ENCODE measurements at places on chromosomes 3 and 15.

GRCh38 chr3:39434574-39434973 lies 28.1 kb downstream of the RPSA start:
- no peak for DNase-seq

DNA sequence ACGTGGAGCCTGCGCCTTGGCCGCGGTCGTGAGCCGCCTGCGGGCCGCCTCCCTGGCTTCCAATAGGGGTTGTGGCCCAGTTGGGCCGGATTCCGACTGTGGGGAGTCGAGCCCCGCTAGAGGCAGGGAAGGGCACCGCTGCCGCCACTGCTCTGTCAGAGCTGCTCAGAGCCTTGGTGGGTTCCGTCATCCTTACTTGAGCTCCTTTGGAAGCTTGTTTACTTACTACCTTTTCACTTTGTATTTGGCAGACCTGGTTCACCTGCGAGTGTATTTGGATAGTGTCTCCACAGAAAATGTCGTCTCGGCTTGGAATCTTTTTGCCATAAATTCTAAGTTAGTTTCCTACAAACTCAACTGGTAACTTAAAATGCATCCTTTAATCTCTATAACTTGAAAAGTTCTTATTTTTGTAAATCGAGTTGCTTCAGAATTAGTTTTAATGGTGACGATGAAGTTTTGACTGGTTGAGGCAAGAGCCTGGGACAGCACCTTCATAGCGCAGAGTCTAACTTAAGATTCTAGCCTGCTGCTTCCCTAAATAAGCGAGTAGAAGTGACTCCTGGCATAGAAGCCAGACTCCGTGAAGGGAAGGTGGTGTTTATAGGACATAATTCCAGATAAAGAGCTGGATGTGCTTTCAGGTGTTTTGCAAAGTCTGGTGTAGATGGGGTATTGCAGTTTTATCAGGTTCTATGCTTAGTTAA lies 800 bp downstream of the DAG1 start:
- no peak for DNase-seq

DNA sequence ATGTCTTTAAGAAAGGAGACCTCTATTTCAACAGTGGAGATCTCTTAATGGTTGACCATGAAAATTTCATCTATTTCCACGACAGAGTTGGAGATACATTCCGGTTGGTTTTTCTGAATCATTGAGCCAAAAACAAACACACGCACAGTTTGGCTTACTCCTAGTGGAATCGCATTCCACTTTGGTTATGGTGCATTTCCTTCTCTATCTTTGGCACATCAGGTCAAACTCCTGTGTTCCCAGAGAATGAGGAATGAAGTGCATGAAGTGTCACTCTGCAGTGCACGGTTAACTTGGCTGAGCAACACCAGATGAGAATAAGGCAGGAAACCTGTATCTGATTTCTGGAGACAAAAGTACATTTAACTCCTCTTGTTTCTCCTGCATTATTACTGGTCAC lies 38.5 kb downstream of the HDC start:
- DNase-seq: no peak

- DNase-seq: peak; percentile 90
Observed at GRCh38 chr3:194323785-194324735, 27.1 kb downstream of the CPN2 start.

GRCh38 chr15:70781236-70781635 lies 17.9 kb upstream of the UACA start:
- no peak for DNase-seq

DNA sequence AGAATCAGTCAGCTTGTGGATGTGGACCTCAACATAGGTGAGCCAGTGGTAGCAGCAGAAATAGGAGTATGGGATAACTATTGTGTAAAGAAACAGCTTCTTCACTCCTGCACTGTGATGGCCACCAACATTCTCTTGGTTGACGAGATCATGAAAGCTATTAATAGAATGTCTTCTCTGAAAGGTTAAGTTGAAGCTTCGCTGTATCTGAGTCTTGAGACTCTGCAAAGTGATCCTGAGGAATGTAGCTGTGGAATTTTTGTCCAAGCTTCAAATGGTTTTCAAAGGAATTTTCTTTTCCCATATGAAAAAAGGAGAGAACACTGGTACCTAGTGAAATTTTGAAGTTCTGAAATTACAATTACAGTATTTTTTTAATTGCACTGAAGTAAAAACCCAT lies 146.3 kb downstream of the GMNC start:
- no peak for DNase-seq

- DNase-seq: no peak
Observed at GRCh38 chr3:58152225-58153015, 58.4 kb downstream of the DNASE1L3 start.

GRCh38 chr3:69088063-69088462 lies 3.3 kb downstream of the ARL6IP5 start:
- DNase-seq: no peak

- DNase-seq: no peak
Observed at GRCh38 chr3:128180436-128180835, 27.2 kb downstream of the EEFSEC start.

GRCh38 chr15:101489599-101490407 lies at the start of gene PCSK6:
PCSK6 (minus strand) TSS chr15:101489707; CDS start chr15:101489670, 37 bp downstream.
- no peak for DNase-seq

Measured in sigmoid colon (tissue), 7 donors.